ENCODE measurements at places on chromosomes 3 and 15.

DNA sequence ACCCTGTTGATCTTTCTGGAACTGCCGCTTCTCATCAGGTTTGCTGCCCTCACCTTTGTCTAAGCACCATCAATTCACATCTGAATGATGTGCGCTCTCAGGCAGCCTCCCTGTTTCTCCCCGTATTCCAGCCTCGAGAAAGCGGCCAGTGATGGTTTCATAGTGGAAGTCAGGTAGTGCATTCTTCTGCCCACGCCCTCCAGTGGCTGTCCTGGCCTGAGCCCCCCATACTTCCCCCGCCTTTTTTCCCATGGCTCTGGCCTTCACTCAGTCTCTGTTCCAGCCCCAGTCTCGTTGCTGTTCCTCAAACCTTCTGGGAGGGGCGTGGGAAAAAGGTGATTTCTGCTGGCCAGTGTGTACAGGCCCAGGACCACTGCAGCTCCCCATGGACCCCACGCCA lies 101.3 kb downstream of the ASB7 start:
- DNase-seq, result no peak

DNA sequence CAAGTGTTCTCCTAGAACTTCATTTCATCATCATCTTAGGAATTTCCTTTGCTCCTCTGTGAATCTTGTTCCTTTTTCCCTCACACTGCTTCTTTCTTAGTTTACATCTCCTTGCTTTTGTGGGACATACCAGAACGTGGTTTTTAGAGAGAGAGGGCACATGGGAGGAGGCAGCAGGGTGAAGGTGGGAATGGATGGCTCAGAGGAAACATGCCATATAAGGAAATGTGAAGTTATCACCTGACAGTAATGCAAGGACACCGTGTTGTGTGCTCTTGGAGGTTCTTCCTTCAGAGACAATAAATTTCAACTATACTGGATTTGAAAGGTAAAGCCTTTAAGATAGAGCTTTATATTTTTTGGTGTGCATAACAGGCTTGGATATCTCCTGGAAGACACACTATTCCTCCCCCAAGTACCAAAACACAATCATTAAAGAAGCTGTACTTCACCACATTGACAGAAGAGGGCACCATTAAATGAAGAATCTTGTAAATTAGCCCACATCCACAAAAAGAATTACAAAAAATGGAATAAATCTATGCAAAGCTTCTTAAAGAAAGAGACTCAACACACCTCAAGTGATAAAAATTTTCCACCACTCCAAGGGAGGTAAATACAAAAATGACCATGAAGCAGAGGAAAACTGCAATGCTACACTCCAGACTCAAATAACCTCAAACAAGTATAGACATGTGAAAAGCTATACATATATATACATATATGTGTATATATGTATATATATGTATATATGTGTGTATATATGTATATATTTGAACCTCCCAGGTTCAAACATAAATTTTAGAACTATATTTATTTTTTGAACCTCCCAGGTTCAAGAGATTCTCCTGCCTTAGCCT lies 26.1 kb downstream of the RPL39L start:
- DNase-seq, result no peak

GRCh38 chr3:27681249-27681748 lies 40.8 kb downstream of the EOMES start:
- no peak for DNase-seq

DNA sequence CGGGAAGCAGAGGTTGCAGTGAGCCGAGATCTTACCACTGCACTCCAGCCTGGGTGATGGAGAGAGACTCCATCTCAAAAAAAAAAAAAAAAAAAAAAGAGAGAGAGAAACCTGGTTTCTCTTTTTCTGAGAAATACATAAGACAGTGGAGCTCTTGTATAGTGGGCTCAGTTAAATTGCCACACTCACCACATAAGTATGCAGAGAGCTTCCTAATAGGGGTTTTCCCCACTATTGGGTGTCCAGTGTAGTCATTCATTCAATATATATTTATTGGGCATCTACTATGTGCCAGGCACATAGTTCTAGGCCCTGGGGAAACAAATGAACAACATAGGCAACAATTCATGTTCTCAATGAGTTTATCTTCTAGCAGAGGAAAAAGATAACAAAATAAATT lies 48.9 kb upstream of the FMN1 start:
- DNase-seq, result no peak

- peak; percentile 32 for DNase-seq
Observed at GRCh38 chr15:31325595-31326155, 960 bp upstream of the KLF13 start.

GRCh38 chr3:114660808-114661207 lies 367.0 kb downstream of the TIGIT start:
- no peak for DNase-seq

- DNase-seq, result peak; percentile 35
Observed at GRCh38 chr3:50450209-50450921, 53.1 kb downstream of the CACNA2D2 start.

DNA sequence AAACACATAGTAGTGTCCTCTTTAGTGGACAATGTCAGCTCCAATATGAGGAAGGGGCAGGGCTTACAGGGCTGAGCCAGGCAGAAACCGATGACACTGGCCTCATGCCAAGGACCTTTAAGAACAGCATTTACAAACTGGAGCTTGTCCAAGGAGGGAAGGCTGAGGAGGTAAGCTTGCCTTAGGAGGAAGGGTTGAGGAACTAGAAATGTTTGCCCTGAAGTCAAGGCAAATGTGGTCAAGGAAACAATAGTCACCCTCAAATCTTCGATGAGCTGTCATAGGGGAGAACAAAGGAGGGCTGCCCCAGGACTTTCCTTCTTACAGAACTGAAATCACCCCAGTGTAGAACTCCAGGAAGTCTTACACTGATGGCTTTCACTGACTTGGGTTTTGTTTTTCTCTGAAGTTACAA lies 136.4 kb downstream of the LIPC start:
- DNase-seq, result no peak

DNA sequence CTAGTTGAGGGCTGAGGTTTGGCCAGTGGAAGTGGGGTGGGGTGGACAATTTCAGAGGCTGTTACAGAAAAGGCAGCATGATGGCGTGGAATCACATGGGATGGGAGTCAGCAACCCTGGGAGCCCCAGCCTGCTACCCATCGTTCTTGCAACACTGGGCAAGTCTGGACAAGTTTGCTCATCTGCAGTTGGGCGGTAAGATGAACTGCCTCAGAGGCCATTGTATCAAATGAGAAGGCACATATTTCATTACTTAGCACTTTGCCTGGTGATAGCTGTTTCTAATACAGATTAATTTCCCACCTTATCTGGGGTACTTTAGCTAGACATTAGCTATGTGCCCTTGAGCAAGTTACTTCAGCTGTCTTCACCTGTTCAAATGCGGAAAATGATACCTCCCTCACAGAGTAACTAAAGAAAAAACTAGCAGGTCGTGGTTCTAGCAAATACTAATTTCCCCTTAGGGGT lies 248.9 kb downstream of the THSD4 start:
- DNase-seq, result no peak

- DNase-seq, result no peak
Observed at GRCh38 chr3:53103397-53104296, 26.6 kb downstream of the RFT1 start.

DNA sequence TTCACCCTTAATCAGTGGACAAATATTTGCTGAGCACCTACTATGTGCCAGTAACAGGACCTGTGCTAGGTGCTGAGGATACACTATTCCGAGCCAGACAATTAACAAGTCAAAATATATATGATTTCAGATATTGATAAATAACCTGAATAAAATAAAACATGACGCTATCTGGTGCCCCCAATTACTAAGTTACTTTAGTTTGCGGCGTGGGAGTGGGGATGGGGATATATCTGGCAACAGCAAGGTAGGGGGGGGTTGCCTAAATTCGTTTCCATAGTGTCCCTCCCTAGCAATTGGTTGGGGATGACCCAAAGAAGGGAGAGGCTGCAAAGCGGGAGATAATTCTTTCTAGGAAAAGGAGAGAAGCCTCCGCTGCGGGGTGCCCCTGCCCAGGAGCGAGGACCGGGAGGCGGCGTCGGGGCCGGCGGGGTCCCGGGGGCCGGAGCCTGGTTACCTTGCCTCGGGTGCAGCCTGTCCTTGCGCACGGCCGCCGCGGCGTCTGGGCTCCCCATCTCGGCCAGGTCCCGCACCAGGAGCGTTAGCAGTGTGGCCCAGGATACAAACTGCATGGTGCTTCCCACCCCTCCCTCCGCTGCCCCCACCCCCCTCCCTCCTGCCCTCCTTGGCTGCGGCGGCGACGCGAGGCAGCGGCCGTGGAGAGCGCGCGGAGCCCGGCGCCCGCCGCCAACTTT lies 567 bp downstream of the ADAMTS9 start:
- DNase-seq, result no peak

- no peak for DNase-seq
Observed at GRCh38 chr3:61628636-61629035, 67.3 kb downstream of the PTPRG start.

- DNase-seq, result no peak
Observed at GRCh38 chr3:57556459-57557084, 498 bp downstream of the PDE12 start.

- DNase-seq, result no peak
Observed at GRCh38 chr15:85748176-85748575, 46.5 kb downstream of the KLHL25 start.

GRCh38 chr3:24689353-24689752 lies 194.7 kb upstream of the THRB start:
- DNase-seq, result no peak

GRCh38 chr3:2078821-2079220 lies 19.8 kb upstream of the CNTN4 start:
- no peak for DNase-seq

GRCh38 chr15:95168152-95168551 lies 936.8 kb downstream of the MCTP2 start:
- no peak for DNase-seq

- DNase-seq, result no peak
Observed at GRCh38 chr15:90393040-90393439, 5.0 kb downstream of the IQGAP1 start.

DNA sequence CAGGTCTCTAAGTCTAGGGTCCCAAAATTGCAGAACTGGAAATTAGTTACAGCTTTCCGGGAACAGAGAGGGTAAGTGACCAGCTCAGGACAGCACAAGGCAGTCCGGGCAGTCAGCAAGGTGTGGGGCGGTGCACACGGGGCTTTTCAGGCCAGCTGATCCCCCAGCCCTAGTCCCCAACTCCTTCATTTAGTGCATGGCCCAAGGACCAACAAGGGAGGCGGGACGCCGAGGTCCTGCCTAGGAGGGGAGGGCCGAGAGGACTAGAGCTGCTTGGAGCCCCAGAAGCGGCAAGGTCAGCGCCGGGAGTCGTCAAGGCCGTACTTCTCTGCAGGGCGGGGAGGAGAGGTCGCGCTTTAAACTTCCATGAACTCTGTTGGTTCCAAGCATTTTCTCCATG lies 2.0 kb upstream of the PDE8A start:
- DNase-seq, result no peak

GRCh38 chr15:68543165-68544008 lies 35.4 kb upstream of the CORO2B start:
- no peak for DNase-seq

GRCh38 chr3:13484851-13485590 lies 4.9 kb downstream of the HDAC11 start:
- DNase-seq, result peak; percentile 59

- no peak for DNase-seq
Observed at GRCh38 chr3:126061301-126062032, 22.5 kb downstream of the SLC41A3 start.

DNA sequence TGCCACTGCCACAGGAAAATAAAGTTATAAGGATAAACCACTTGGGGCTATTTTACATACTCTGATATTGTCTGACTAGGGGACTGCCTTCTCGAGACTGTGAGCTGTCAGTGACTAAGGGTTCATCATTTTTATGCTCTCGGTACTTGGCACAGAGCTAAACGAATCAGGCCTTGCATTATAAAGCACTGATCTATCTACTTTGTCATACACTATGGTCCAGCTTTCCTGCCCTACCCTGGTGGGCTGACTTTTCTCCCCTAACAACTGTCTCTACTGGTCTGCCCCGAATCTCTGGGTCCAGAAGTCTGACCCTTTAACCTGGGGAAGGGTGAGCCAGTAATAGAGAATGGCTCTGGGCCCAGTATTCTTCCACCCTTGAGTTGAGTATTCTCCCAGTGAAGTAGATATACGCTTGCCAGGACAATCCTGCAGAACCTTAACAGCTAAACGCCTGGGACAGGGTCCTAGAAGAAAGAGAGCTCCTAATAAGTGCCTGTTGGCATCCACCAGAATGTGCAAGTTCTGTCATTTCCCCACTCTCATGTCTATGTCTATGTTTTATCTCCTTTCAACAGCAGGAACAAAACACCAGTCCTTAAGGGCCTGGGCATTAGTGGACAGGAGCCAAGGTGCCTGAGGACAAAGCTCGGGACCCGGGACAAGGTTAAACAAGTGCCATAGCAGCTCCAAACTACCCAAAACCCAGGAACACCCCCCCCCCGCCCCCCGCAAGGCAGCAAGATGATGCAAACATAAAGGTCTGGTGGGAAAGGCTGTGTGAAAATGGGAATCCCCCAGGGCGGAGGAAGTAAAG lies 1.2 kb downstream of the LARP6 start:
- no peak for DNase-seq

DNA sequence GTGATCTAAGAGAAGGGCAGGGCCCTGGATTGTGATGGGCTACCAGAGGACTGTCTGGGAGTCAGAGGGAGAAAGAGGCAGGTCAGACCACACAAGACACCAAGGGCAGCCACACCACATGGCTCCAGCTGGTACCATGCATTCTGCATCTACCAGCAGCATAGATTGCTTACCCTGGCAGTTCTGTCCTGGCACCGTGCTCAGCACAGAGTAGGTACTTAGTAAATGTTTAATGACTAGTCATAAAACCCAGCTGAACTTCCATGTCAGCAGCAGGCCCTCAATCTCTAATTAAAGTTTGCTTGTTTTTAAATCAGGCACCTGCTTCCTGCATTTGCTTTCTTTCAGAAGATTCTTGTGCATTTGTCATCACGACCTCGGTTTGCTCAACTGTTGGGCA lies 77.3 kb upstream of the ATP2B2 start:
- DNase-seq, result no peak

GRCh38 chr3:48503401-48504050 lies 448 bp downstream of the SHISA5 start:
- no peak for DNase-seq

- DNase-seq, result no peak
Observed at GRCh38 chr15:39869858-39870515, 50.1 kb downstream of the GPR176 start.

DNA sequence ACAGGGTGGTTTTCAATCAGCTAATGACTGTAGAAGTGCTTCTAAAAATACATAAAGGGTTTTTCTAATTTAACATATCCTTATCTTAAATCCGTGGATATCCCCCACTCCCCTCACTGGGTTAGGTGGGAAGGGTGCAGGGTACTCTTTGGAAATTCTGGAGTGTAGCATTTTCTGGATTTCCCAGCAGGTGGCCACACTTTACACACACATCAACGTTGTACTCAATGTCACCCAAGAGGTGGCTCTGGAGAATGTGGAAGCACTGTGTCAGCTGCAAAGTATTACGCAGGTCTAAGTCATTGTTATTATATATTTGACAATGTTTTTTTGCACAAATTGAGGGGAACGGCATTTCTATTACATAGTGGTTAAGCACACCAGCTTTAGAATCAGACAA lies 168.8 kb downstream of the CHDH start:
- DNase-seq, result no peak

DNA sequence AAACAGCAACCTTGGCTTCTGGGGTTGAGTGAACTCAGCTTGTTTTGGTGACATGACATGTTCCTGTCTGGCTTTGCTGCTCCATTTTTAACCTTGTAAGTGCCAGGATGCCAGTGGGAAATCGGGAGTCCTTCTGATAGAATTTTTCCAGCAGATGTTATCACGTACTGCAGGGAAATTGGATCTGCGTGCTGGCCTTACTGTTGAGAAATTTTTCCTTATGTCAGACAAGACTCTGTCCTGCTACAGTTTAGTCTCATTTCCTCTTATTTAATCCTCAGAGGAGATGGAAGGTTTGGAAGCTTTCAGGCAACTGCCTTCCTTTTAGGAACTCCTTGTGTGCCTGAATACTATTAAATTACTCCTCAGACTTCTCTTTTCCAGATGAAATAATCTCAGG lies 80.6 kb downstream of the PGPEP1L start:
- DNase-seq, result no peak

Data from NCI-H1092 (cell line).